Endodermal cell (in vitro differentiated cells): ENCODE measurements at places on chromosomes 2 and 18.

GRCh38 chr2:224151161-224151560 is 112.1 kb upstream of the SERPINE2 start:
- DNase-seq = no peak

DNA sequence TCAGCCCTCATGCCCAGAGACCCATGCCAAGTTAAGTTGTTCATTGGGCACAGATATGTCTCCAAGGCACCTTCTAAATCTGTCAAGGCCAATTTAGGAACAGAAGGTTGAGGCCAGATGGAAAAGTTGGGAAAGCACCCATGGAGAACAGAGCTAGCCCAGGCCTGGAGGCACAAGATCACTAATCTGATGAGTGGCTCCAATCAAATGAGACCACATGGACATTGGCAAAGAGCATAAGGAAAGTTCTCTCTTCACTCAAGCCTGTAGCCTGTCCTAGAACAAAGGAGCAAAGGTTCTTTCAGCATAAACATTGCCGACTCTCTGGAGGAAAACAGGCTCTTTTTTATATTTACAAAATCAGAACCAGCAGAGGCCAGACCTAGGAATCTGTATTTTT is 154.8 kb downstream of the RNF152 start:
- DNase-seq = no peak

DNA sequence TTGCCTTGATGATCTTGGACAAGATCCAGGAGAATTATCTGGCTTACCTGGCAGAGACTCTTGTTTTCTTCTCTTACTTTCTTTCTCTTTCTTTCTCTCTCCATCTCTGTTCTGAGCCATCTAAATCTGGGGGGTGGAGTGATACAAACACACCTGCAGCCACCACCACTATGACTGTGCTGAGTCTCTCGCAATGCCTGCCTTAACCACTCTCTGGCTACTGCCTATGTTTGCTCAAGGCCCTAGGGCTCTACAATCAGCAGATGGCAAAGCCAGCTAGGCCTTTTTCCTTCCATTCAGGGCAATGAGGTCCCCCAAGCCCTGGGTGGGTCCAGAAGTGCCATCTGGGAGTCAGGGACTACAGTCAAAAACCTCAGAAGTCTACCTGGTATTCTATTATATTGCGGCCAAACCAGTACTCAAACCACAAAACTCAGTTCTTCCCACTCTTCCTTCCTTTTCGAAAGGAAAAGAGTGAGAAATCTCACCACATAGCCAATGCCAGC is 978.9 kb upstream of the NXPH2 start:
- DNase-seq = no peak

DNA sequence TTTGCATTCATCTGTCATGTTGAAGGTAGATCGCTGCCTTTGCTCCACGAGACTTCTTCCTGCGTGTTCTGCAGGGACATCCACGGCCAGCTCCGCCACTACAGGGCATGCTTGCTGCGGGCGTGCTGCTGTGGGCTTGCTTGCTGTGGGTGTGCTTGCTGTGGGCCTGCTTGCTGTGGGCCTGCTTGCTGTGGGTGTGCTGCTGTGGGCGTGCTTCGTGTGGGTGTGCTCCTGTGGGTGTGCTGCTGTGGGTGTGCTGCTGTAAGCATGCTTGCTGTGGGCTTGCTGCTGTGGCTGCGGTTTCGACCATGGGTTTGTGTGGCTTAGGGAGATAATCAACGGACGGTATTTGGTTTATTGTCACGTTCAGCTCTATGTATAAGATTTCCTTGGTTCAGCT is 161.3 kb upstream of the NFATC1 start:
- DNase-seq = no peak

DNA sequence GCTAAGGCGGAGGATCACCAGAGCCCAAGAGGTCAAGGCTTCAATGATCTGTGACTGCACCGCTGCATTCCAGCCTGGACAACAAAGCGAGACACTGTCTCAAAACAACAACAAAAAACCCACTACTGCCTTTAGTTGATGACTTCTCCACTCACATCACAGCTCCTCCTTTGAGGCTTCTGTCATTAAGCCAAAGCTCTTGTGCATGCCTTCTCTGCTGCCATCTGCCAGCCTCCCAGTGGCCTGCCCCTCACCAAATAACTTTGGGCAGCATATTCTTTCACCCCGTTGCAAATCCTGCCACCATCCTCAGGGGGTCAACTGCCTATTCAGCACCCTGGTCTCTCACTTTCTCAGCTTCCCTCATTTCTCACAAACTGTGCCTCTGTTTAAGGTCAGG is 27.5 kb downstream of the OSBPL1A start:
- no peak for DNase-seq
